Activated CD4-positive, alpha-beta T cell treated with anti-CD3 and anti-CD28 coated beads, Interleukin-10, Interleukin-2, amounts not matched to agents 100 ng/mL and 50 ng/mL, durations not matched to agents 16 hours and 8 hours (primary cell): ENCODE measurements at places on chromosomes 12 and 14.

- DNase-seq = no peak
Observed at GRCh38 chr14:69909826-69910550, 30.8 kb downstream of the SMOC1 start.

- no peak for DNase-seq
Observed at GRCh38 chr14:22097586-22098292, 424.1 kb upstream of the OR4E1 start.

DNA sequence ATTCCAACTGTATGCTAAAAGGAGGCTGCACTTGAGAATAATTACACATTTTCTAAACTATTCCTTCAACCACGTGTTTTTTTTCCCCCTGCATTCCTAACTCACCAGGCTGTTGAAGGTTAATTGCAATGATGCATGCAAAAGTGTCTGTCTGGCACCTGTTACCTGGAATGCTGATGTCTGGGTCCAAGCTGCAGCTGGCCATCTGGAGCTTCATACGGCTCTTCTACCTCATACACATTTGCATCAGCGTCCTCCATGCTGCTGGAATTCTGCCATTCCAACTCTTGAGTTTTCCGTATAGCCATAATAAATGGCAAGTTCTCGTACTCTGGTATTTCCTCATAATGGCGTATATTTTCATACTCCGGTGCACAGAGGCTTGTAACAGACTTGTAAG lies 8.6 kb downstream of the FGD6 start:
- DNase-seq = no peak

DNA sequence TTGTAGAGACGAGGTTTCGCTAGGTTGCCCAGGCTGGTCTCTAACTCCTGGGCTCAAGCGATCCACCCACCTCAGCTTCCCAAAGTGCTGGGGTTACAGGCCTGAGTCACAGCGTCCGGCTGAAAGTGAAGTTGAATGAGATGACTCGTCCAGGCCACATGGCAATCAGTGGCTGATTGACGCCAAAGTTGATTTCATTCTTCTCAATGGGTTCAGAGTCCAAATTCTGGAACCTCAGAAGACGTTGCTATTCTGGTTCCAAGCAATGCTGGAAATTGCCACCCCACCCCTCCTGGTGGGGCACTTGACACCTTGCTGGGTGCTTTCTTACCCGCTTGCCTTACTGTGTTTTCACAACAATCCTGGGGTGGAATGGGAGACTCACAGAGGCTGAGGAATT lies 14.9 kb downstream of the ABCB9 start:
- DNase-seq = peak; percentile 47

DNA sequence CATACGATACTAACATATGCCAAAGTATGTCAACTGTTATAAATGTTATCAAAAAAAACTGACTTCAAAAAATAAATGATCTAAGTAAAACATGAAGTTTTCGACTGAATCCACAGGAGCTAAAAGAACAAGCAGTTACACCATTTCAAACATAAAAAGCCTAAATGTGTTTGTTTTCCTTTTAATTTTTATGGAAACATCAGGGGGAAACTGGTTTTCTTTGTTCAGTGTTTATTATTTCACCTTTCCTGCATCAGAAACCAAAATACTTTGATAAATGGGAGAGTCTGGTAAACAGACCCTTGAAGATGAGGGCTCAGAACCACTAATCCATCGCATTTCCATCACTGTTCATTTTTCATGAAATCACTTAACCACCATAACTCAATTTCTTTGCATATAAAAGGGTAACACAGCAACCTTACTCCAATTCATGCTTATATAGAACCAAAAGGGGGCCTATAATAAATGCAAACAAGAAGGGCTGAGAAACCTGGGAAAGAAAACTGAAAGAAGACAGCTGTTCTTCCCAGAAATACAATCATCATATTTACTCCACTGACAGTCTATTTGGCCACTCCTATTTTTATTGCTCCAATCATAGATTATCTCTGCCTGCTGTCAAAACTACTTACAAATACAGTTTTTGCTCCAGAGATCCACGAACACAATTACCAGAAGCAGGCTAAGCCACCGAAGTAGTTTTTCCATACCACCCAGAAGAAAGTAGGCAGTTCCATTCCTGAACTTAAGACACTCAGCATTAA lies 17.0 kb downstream of the FGD6 start:
- no peak for DNase-seq
